ENCODE measurements at places on chromosomes 16 and 17.

DNA sequence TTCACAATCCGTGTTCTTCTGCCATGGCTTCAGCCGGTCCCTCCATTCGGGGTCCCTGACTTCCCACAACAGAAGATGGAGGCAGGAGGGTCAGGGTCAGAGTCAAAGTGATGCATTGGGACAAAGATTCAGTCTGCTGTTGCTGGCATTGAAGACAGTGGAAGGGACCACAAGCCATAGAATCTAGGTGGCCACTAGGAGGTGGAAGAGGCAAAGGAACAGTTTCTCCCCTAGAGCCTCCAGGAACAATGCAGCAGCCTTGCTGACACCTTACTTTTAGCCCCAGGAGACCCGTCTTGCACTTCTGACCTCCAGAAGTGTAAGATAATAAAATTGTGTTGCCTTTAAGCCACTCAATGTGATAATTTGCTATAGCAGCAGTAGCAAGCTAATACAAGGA, 55.9 kb downstream of the MFSD11 start:
- peak; percentile 51 for DNase-seq

GRCh38 chr17:49834118-49834743, 13.6 kb downstream of the TAC4 start:
- no peak for DNase-seq

DNA sequence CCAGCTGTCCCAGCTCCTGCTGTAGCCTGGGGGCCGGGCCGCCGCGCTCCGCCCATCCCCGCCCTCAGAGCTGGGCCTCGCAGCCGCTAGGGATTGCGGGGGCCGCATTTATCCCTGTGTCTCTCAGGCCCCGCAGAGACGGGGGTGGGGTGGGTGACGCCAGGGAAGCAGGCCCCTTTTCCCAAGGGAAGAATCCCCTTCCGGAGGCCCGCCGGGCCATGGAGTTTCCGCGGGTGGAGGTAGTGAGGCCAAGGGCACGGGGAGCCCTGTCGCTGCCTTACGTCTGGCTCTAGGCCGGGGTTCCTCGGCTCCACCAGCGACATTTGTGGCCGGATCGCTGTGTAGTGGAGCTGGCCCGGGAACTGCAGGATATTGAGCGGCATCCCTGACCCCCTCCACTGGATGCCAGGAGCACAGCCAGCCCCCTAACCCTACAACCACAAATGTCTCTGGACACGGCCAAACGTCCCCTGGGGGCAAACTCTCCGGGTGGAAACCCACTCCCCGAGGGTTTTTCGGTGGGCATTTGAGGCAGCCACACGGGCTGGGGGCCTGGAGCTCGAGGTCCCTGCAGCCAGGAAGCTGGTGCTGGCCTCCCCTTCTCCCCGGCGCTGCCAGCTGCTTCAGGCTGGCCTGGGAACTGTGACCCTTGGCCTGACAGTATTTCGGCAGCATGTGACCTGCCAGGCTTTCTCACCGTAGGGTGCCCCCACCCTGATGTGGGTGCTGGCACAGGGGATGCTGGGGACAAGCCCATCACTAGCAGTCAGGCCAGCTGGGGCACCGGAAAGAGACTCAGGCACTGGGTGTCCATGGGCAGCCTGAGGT, 12.0 kb upstream of the CD300A start:
- DNase-seq = no peak

DNA sequence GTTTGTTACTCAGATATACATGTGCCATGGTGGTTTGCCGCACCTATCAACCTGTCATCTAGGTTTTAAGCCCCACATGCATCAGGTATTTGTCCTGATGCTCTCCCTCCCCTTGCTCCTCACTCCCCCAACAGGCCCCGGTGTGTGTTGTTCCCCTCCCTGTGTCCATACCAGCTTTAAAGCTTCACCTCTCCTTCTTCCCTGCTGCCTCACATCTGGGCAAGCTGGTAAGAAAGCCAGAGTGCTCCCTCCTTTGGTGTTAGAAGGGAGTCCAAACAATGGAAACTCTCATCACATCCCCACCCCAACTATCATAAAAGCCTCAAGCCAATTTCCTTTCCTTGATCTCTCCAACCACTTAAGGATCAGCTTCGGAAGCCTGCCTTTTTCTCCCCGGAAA, 1115.6 kb upstream of the GOT2 start:
- DNase-seq = no peak

DNA sequence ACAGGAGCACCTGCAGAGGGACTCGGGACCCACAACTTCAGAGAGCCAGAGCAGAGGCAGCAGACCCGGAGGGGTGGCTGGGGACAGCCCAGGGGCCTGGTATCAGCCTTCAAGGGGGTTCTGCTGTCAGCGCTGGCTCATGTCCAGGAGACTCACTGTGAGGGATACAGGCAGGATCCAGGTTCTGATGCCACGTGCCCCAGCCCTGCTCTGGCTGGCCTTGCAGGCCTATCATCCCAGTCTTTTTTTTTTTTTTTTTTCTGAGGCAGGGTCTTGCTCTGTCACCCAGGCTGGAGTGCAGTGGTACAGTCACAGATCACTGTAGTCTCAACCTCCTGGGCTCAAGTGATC, 9.0 kb upstream of the MTSS2 start:
- DNase-seq = no peak

DNA sequence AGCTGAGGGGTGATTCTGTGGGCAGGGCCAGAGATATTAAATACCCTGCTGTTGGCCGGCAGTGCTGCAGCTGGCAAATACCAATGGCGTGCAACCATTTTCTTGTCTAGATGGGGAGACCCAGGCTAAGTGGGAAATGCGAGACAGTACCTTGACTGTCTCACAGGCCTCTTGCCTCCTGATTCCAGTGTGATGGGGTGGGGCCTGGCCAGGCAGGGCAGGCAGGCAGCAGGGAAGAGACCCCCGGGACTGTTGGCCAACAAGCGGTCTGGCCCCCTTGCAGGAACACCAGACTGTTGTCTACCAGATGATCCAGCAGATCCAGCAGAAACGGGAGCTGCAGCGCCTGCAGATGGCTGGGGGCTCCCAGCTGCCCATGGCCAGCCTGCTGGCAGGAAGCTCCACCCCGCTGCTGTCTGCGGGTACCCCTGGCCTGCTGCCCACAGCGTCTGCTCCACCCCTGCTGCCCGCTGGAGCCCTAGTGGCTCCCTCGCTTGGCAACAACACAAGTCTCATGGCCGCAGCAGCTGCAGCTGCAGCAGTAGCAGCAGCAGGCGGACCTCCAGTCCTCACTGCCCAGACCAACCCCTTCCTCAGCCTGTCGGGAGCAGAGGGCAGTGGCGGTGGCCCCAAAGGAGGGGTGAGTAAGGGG, 5.7 kb upstream of the CISD3 start:
- DNase-seq = no peak

DNA sequence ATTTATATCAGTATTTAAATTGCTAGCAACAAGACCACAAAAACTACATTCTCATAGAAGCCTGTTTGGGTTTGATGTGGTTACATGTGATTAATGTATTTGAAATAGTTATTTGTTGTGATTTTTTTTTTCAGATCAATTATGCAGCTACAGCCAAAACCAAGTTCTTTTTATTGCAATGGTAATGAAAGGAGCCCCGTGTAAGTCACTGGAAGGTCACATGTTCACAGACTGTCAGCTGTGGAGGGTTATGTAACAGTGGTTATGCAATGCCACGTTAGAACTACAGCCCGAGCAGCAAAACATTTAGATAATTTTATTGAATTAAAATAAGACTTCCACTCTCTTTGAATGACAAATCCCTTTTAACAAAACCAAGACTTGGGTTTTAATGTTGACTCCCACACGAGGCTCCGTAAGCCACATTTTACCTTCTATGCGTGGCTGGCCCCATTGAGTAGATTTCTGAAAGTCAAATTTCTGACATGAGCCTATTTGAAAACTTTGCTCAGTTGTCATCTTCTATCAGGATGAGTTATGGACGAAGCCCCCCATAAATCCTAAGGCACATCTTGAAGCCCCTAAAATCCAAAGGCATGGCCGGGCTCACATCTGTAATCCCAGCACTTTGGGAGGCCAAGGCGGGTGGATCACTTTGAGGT, 41.8 kb upstream of the SEC14L1 start:
- DNase-seq = peak; percentile 59

DNA sequence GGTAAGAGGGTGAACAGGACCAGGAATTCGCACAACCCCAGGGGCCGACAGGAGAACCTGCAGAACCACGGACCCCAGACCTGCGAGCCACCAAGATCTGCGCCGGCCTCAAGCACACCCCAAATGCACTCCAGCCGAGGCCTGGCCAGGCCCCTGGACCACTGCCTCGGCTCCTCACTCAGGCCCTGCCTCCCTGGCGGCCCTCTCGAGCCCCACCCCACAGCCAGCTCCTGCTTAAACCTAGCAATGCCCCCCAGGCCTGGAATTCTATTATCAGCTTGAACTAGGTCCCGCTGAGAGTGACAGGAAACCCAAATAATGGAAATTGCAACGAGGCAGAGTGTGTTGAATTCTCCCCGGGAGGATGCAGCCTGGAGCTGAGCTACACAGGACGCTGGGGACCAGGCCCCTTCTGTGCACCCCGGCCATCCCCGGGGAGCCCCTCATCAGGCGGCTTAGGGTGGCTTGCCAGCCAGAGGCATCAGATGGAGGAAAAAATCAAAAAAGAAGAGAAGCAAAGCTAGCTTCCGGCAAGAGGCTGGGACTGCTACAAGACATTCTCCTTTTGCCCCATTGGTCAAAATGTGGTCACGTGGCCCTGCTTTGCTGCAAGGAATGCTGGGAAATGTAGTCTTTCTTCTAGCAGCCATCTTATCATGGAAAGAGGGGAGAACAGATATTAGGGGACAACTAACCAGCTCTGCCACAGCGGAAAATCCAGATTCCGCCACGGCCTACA, 2.4 kb upstream of the ENPP7 start:
- DNase-seq = peak; percentile 94

GRCh38 chr17:63880706-63881105, 1.0 kb downstream of the GH2 start:
- no peak for DNase-seq

DNA sequence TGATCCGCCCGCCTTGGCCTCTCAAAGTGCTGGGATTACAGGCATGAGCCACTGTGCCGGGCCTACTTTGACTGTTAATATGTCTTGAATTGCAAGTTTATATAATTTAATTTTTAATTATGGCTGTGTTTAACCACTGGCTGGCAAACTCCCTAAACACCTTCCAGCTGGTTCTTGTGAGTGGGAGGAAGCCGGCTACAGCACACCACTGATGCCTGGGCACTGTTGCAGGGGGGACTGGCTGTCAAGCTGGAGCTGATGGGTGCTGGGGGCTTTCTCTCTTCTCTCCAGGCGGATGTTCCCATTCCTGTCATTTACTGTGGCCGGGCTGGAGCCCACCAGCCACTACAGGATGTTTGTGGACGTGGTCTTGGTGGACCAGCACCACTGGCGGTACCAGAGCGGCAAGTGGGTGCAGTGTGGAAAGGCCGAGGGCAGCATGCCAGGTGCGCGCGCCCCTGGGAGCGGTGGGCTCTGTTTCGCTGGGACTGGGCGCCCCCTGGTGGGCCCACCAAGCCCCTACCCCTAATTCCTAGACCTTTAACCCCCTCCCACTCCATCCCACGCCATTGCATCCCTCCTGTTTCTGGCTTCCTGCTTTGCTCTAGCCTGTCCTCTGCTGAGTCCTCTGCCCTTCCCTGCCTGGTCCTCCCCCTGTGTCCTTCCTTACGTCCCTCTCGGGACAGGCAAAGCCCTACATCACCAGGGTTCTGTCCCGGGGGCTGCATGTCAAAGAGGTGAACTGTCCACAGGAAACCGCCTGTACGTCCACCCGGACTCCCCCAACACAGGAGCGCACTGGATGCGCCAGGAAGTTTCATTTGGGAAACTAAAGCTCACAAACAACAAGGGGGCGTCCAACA, 9.5 kb downstream of the TBX21 start:
- no peak for DNase-seq
